Esophagus muscularis mucosa (tissue), 4 donors: ENCODE measurements at places on chromosomes 3 and 15.

- H3K27me3 ChIP-seq, result no peaks in the 10 kb centered on the region
- H3K4me3 ChIP-seq, result no peak overlapping the region
- peaks cover 41% of the 10 kb centered on the region for H3K4me1 ChIP-seq
- DNase-seq, result peak; percentile 96
- peak overlapping the region; percentile 65 for H3K27ac ChIP-seq
These were observed 3.7 kb upstream of the MYL3 start for GRCh38 chr3:46866720-46867549.

DNA sequence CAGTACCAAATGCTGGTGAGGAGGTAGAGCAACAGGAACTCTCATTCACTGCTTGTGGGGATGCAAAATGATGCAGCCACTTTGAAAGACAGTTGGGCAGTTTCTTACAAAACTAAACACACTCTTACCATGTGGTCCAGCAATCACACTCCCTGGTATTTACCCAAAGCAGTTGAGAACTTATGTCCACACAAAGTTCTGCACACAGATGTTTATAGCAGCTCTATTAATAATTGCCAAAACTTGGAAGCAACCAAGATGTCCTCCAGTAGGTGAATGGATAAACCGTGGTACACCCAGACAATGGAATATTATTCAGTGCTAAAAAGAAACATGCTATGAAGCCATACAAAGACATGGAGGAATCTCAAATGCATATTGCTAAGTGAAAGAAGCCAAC is 139.1 kb upstream of the SLC6A11 start:
- no peak for DNase-seq
- H3K4me3 ChIP-seq, result no peak overlapping the region
- H3K27me3 ChIP-seq, result no peaks in the 10 kb centered on the region
- no peaks in the 10 kb centered on the region for H3K36me3 ChIP-seq

DNA sequence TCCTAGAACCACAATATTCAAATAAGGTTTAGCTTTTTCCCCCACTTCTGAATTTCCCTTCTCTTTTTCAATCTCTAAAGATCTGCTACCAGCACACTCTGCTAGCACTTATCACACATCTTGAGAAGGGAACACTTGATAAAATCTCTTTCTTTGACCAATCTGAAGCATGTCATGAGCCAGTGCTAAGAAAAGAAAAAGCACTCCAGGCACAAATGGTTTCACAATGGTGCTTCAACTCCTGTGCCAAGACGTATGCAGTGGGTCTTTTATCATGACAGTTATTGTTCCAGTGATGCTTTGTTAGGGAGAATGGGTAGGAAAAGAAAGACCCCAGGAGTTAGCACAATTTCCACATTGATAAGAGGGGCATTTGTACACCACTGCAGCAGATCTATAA is 248.4 kb downstream of the ZNF385D start:
- H3K27ac ChIP-seq, result no peak overlapping the region
- no peak for DNase-seq
- H3K36me3 ChIP-seq, result no peaks in the 10 kb centered on the region
- H3K4me1 ChIP-seq, result no peaks in the 10 kb centered on the region
- no peaks in the 10 kb centered on the region for H3K27me3 ChIP-seq
- H3K4me3 ChIP-seq, result no peak overlapping the region

GRCh38 chr3:133269393-133269792 is 130.5 kb upstream of the BFSP2 start:
- H3K4me1 ChIP-seq, result peaks cover 37% of the 10 kb centered on the region
- DNase-seq, result no peak
- no peak overlapping the region for H3K27ac ChIP-seq
- H3K27me3 ChIP-seq, result no peaks in the 10 kb centered on the region

DNA sequence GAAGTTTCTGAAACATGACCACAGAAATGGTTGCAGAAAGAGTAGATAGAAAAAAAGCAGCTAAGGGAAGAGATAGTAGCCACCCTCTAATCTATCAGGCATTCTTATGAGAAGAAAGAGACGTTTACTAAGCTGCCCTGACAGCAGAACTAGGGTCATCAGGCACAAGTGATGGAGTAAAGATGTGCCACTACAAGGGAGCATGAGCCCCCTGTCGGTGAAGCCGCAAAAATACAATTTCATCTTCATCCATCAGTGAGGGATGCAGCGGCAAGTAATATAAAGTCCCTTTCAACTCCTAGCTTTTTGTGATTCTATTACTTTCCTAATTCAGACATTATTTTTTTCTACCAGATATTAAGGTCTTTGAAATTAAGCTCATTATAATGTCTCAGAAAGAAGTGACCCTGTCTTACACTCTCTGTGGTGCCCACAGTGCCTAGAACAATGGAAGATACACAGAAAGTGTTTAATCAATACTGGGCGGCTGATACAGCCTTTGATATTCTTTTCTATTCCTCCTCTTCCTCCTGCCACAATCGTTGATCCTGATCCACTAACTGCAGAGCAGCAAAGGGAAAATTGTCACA is 651.6 kb downstream of the NTRK3 start:
- no peak overlapping the region for H3K4me3 ChIP-seq
- DNase-seq, result no peak
- no peak overlapping the region for H3K27ac ChIP-seq
- no peaks in the 10 kb centered on the region for H3K27me3 ChIP-seq

- H3K27me3 ChIP-seq, result no peaks in the 10 kb centered on the region
- H3K36me3 ChIP-seq, result no peaks in the 10 kb centered on the region
- H3K4me3 ChIP-seq, result no peak overlapping the region
- no peak overlapping the region for H3K27ac ChIP-seq
- no peak for DNase-seq
These were observed 130.1 kb upstream of the GOLGA6L6 start for GRCh38 chr15:20671675-20672074.

DNA sequence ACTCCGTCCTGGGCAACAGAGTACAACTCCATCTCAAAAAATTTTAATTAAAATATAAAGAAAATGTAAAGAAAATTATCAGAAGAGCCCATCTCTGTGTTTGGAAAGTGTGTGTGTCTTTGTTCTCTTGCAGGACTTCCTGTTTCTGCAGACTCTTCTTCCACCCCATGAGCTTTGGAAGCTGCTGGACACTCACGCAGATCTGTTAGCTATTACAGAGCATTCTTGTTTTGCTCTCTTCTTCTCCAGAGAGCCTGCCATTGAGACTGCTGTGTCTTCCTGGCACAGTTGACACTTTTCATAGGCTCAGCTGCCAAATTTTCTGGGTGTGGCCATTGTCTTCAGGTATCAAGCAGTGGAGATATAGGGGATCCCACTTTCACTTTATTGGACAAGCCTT is 6.0 kb upstream of the CCR8 start:
- H3K4me3 ChIP-seq, result no peak overlapping the region
- H3K4me1 ChIP-seq, result no peaks in the 10 kb centered on the region
- H3K27ac ChIP-seq, result no peak overlapping the region
- no peaks in the 10 kb centered on the region for H3K36me3 ChIP-seq

GRCh38 chr3:30286811-30287210 is 319.6 kb upstream of the TGFBR2 start:
- no peak overlapping the region for H3K4me3 ChIP-seq
- H3K27ac ChIP-seq, result peak overlapping the region; percentile 61
- no peaks in the 10 kb centered on the region for H3K36me3 ChIP-seq
- no peak for DNase-seq
- H3K4me1 ChIP-seq, result peaks cover 36% of the 10 kb centered on the region

- H3K36me3 ChIP-seq, result no peaks in the 10 kb centered on the region
- H3K4me1 ChIP-seq, result no peaks in the 10 kb centered on the region
- no peak for DNase-seq
- no peak overlapping the region for H3K27ac ChIP-seq
- H3K4me3 ChIP-seq, result no peak overlapping the region
These were observed 262.0 kb upstream of the ZNF717 start for GRCh38 chr3:76047368-76047767.

GRCh38 chr15:70111203-70112073 is 13.7 kb upstream of the TLE3 start:
- no peak for DNase-seq
- H3K4me3 ChIP-seq, result peak overlapping the region; percentile 29
- H3K4me1 ChIP-seq, result peaks cover 16% of the 10 kb centered on the region
- peak overlapping the region; percentile 90 for H3K27ac ChIP-seq
- no peaks in the 10 kb centered on the region for H3K27me3 ChIP-seq
- no peaks in the 10 kb centered on the region for H3K36me3 ChIP-seq

DNA sequence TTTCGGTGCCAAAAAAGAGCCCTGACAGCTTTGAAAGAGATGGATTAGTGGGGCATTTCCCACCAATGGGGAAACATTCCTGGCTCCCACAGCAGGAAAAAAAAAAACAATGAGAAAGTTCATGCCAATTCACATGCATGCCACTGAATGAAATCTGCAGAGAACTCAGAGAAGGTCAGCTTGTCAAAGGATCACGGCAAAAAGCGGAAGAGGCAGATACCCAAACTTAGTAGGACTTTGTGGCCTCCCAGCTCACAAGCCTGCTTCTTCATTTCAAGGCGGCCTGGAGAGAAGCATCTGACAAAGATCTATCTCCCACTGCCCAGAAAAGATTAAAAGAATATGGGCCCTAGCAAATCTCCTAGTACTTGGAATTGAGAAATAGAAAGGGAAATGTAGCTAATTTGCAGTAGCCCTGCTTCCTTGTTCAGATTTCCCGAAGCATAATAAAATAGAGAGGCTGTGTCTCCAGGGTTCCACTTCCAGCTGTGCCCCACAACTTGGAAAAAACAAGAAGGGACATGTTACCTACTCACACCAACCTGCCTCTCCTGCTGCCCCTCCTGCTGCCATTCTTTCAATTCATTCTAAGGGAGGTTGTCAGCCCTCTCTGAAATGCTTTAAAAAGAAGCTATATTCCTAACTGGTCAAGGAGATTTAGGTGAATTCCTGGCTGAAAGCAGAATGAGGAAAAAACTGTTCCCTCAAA is 170.4 kb downstream of the FHIT start:
- H3K36me3 ChIP-seq, result no peaks in the 10 kb centered on the region
- DNase-seq, result no peak
- H3K4me1 ChIP-seq, result no peaks in the 10 kb centered on the region
- H3K27me3 ChIP-seq, result no peaks in the 10 kb centered on the region
- H3K27ac ChIP-seq, result no peak overlapping the region
- H3K4me3 ChIP-seq, result no peak overlapping the region

DNA sequence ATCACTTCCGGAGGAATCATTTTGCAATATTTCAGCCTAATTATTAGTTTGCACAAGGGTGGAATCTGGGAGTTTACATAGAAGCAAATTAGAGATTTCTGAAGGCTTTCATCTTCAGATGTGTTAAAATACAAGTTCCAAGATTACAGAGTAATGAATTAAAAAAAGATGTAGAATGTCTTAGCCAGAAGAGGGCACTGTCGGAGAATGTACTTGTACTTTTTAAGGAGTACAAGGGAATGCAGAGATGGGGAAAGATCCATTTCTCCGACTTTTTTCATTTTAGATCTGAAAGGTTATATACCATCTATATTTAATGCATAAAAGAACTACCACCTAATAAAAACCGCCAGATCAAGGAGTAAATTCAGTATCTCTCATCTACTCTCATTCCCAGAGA is 43.1 kb upstream of the WDR5B start:
- no peaks in the 10 kb centered on the region for H3K27me3 ChIP-seq
- no peak overlapping the region for H3K27ac ChIP-seq
- H3K4me1 ChIP-seq, result no peaks in the 10 kb centered on the region
- H3K36me3 ChIP-seq, result peaks cover 84% of the 10 kb centered on the region
- no peak for DNase-seq

- no peak for DNase-seq
- no peaks in the 10 kb centered on the region for H3K27me3 ChIP-seq
- H3K4me3 ChIP-seq, result no peak overlapping the region
- no peak overlapping the region for H3K27ac ChIP-seq
These were observed 218.3 kb upstream of the LYSMD4 start for GRCh38 chr15:99951511-99951910.

GRCh38 chr15:71443538-71443937 is 328.3 kb downstream of the THSD4 start:
- no peak overlapping the region for H3K4me3 ChIP-seq
- no peaks in the 10 kb centered on the region for H3K27me3 ChIP-seq
- H3K4me1 ChIP-seq, result peaks cover 9% of the 10 kb centered on the region
- no peak overlapping the region for H3K27ac ChIP-seq

GRCh38 chr3:57855943-57856342 is 99.8 kb downstream of the SLMAP start:
- peaks cover 9% of the 10 kb centered on the region for H3K4me1 ChIP-seq
- H3K27ac ChIP-seq, result no peak overlapping the region
- DNase-seq, result no peak
- no peak overlapping the region for H3K4me3 ChIP-seq
- no peaks in the 10 kb centered on the region for H3K27me3 ChIP-seq

DNA sequence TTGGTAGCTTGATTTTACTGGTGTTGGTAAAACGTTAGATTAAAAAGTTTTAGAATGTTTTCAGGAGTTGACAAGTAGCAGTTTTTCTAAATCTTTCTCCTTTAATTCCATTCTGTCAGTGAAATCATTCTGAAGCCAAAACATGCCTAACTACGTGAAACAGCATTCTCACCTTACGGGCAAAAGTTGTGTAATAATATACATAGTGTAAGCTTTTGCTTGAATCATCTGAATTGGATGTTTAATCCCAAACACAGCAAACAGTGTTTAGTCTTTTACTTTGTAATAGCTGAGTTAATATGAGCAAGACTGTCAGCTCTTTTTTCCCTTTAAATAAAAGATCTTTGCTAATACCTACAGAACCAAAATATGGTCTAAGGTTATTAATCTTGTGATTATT is 100.6 kb downstream of the CYP19A1 start:
- no peaks in the 10 kb centered on the region for H3K4me1 ChIP-seq
- no peaks in the 10 kb centered on the region for H3K27me3 ChIP-seq
- no peaks in the 10 kb centered on the region for H3K36me3 ChIP-seq
- H3K4me3 ChIP-seq, result no peak overlapping the region

GRCh38 chr15:75042730-75043508 is 19.5 kb downstream of the PPCDC start:
- peaks cover 58% of the 10 kb centered on the region for H3K4me1 ChIP-seq
- peak; percentile 93 for DNase-seq
- H3K36me3 ChIP-seq, result no peaks in the 10 kb centered on the region
- no peaks in the 10 kb centered on the region for H3K27me3 ChIP-seq
- peak overlapping the region; percentile 77 for H3K27ac ChIP-seq
- H3K4me3 ChIP-seq, result no peak overlapping the region

GRCh38 chr3:116444115-116444747 is 1.1 kb downstream of the LSAMP start:
- H3K27ac ChIP-seq, result no peak overlapping the region
- no peak for DNase-seq
- no peaks in the 10 kb centered on the region for H3K27me3 ChIP-seq
- H3K36me3 ChIP-seq, result no peaks in the 10 kb centered on the region
- peak overlapping the region; percentile 37 for H3K4me3 ChIP-seq

GRCh38 chr3:134211797-134212196 is 38.9 kb downstream of the RYK start:
- H3K4me1 ChIP-seq, result peaks cover 38% of the 10 kb centered on the region
- DNase-seq, result no peak
- H3K27ac ChIP-seq, result no peak overlapping the region

DNA sequence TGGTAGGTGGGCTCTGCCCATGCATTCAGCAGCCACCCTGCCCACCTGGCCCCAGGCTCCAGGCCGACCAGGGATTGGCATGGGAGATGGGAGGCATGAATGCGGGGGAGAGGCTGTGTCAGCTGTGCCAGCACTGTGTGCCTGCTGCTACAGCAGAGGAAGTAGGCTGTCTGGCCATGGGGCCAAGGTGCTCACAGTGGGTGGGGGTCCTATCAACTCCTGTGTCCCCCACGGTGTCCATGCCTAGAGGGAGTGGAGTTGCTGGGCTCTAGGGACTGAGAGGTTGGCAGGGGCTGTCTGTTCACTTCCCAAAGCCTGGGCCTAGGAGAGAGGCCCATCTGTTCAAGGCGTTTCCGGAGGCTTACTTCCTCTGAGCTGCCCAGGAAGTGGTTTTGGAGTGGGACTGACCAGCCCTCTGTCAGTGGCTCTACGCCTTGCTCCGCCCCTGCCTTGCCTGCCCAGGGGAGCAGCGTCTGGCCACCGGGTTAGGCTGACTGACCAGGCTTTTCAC is 5.8 kb downstream of the PRKCD start:
- no peaks in the 10 kb centered on the region for H3K36me3 ChIP-seq
- H3K27me3 ChIP-seq, result no peaks in the 10 kb centered on the region
- H3K27ac ChIP-seq, result peak overlapping the region; percentile 60
